ENCODE measurements at places on chromosomes 7 and 10. TPM values are rescaled to one million over a fixed set of nuclear protein-coding genes. Genes with fewer than 3 reads are reported as not detected.

TBC1D12 gene
- total RNA-seq = 47.6 TPM

FGL2 gene
- total RNA-seq = 0.63 TPM

SCART1 gene
- total RNA-seq = 2.8 TPM

SLC16A12 gene
- total RNA-seq = 2.2 TPM

PRSS1 gene
- not detected for total RNA-seq

TCERG1L gene
- 1.3 TPM for total RNA-seq

ARHGAP21 gene
- 556 TPM for total RNA-seq

GIMAP2 gene
- total RNA-seq = 1.9 TPM

SORCS1 gene
- 64.2 TPM for total RNA-seq

MEST gene
- total RNA-seq = 110 TPM

CC2D2B gene
- 2.2 TPM for total RNA-seq

HABP2 gene
- total RNA-seq = not detected

SEMA3E gene
- total RNA-seq = 20.3 TPM

IDI2 gene
- total RNA-seq = not detected

SSBP1 gene
- total RNA-seq = 86.7 TPM

LRRC17 gene
- 11.3 TPM for total RNA-seq

ASAH2 gene
- 2.5 TPM for total RNA-seq

TCF7L2 gene
- total RNA-seq = 4.4 TPM

FAM241B gene
- 8.1 TPM for total RNA-seq

TAS2R41 gene
- total RNA-seq = not detected

All from parietal lobe (tissue), 2 donors.